ENCODE measurements at places on chromosomes 4 and X. TPM values are rescaled to one million over a fixed set of nuclear protein-coding genes. Genes with fewer than 3 reads are reported as not detected.
A peak's percentile ranks its signal among the peaks of the same experiment; 100 is the strongest.

NIPAL1 gene
- total RNA-seq: 3.8 TPM

VEGFC gene
- 24.2 TPM for total RNA-seq

ANOS1 gene
- total RNA-seq: 15.3 TPM

USP51 gene
- total RNA-seq: 2.2 TPM

HTN3 gene
- total RNA-seq: not detected

TEX13D gene
- not detected for total RNA-seq

SPANXA1 gene
- total RNA-seq: not detected

TLR10 gene
- not detected for total RNA-seq

FSTL5 gene
- 0.34 TPM for total RNA-seq

LRRC66 gene
- total RNA-seq: 0.50 TPM

DNA sequence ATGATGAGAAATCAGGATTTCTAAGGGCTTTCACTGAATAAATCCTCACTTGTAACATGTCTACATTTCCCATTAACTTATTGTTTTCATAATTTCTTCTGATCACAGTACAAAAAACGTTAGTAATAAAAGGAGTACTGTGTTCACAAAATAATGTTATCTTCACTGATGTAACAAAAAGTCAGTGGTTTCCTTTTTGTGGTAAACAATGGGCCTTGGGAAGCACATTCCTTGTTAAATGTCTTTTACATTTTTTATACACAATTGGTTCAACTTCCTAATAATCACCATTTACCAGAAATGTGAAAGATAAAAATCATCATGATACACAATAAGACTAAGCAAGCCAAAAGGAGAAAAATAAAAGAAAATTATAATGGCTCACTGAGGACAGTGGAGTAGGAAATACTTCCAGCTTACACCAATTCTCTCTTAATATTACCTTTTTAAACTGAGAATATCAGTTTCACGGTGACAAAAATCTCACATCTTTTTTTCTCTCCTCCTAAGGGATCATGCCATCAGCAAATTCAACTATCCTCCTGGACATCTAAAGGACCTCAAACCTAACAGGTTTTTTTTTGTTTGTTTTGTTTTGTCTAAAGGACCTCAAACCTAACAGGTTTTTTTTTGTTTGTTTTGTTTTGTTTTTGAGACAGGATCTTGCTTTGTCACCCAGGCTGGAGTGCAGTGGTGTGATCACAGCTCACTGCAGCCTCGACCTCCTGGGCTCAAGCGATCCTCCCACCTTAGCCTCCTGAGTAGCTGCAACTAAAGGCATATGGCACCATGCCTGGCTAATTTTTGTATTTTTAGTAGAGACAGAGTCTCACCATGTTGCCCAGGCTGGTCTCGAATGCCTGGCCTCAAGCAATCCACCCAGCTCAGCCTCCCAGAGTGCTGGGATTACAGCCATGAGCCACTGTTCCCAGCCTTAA lies 57.3 kb downstream of the FRYL start:
- DNase-seq: peak; percentile 72

DNA sequence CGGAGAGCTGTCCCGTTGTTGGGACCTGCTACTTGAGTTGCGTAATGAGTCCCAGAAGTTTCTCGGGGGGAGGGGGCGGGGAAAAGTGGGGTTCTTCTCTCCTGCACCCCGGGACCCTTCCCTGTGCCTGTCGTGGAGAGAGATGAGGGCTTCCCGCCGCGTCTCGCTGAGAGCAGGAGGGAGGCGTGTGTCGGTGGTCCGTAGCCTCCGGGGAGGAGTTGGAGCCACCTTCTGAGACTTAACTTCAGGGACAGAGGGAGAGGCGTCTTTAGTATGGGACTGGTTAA lies 698 bp downstream of the AFF1 start:
- DNase-seq: no peak

- no peak for DNase-seq
Measured at GRCh38 chr4:2259541-2260343, 2.2 kb downstream of the MXD4 start.

- DNase-seq: no peak
Measured at GRCh38 chr4:152705903-152706302, 26.1 kb upstream of the TMEM154 start.

GRCh38 chr4:113112338-113112978 lies 63.0 kb downstream of the ANK2 start:
- no peak for DNase-seq

- peak; percentile 4 for DNase-seq
Measured at GRCh38 chr4:14415146-14415545, 587.1 kb upstream of the CPEB2 start.

DNA sequence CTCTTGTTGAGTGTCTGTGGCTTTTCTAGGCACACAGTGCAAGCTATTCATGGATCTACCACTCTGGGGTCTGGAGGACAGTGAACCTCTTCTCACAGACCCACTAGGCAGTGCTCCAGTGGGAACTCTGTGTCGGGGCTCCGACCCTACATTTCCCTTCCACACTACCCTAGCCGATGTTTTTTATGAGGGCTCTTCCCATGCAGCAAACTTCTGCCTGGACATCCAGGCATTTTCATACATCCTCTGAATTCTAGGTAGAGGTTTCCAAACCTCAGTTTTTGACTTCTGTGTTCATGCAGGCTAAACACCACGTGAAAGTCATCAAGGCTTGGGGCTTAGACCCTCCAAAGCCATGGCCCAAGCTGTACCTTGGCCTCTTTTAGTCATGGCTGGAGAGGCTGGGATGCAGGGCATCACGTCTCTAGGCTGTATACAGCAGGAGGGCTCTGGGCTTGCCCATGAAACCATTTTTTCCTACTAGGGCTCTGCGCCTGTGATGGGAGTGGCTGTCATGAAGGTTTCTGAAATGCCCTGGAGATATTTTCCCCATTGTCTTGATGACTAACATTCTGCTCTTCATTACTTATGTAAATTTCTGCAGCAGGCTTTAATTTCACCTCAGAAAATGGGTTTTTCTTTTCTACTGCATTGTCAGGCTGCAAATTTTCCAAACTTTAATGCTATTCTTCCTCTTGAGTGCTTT lies 249.8 kb upstream of the CPEB2 start:
- no peak for DNase-seq

DNA sequence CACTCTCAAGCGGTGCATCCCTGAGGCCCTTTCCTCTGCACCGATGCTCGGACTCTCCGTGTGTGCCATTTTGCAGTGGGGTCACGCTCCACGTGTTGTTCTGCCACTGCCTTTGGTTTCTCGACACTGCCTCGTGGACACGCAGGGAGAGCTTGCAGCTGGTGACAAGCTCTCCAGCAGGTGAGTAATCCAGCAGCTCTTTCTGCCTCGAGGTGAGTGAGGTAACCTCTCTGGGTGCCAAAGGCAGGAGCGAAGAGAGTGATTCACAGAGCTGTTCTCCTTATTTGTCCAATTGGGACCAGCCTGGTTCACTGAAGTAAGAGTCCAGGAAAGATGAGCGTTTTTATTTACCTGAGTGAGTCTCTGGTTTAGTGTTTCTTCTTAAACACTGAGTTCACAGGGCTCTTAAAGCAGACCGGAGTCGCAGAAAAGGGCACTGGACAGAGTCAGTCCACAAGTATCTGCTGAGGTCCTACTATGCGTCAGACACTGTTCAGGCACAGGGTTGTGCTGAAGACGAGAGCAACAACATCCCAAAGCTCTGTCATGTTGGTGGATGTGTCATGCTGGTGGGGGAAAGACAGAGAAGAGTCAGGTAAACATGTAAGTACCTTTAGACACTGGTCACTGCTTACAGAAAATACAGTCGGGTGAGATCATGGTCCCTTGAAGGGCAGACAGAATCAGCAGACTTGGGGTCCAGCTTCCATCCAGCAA lies 61.8 kb downstream of the FHDC1 start:
- no peak for DNase-seq

DNA sequence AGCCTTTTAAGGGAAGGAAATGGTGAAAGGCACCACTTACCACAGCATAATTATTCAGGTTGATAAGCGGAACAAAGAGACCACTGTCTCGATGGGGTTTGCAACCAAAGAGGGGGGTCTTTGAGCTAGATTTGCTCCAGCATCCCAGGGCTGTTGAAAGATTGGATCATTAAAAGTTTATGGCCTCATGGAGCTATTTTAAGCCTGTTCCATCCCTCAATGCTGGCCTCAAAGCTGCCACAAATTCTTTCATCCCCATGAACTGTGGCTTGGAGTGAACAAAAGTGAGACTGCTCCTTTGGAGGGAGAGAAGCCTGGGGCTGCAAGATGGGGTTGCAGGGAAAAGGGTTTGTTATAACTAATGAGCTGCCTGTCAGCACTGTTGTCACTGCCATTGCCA lies 209.8 kb downstream of the RTL9 start:
- peak; percentile 42 for DNase-seq

DNA sequence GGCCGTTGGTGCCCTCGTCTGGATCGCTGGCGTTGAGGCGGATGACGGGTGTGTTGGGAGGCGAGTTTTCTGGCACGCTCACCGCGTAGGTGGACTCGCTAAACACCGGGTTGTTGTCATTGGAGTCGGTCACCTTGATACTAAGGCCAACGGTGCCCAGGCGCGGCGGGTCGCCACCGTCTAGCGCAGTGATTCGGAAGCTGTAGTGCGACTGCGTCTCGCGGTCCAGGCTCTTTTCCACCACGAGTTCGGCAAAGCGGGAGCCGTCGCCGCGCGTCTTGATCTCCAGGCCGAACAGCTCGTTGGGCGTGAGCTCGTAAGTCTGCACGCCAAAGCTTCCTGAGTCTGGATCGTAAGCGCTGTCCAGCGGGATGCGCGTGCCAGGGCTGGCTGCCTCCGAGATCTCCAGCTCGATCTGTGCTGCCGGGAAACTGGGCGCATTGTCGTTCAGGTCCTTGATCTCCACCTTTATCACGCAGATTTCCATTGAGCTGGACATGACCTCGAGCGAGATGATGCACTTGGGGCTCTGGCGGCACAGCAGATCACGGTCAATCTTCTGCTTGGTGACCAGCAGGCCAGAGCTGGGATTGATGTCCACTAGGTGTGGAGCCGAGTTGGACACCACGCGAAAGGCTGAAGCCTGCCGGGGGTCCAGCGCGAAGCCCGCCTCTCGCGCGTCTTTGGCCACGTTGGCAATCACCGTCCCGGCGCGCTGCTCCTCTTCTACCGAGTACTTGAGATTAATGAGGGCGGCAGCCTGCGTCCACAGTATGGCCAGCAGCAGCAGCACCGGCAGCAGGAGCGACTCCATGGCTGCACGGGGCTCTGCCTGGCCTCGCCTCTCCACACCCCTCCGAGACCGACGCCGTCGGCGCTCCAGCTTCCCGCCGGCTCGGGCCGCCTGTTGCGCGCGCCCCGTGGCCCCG lies 2.0 kb downstream of the PCDH19 start:
- no peak for DNase-seq

DNA sequence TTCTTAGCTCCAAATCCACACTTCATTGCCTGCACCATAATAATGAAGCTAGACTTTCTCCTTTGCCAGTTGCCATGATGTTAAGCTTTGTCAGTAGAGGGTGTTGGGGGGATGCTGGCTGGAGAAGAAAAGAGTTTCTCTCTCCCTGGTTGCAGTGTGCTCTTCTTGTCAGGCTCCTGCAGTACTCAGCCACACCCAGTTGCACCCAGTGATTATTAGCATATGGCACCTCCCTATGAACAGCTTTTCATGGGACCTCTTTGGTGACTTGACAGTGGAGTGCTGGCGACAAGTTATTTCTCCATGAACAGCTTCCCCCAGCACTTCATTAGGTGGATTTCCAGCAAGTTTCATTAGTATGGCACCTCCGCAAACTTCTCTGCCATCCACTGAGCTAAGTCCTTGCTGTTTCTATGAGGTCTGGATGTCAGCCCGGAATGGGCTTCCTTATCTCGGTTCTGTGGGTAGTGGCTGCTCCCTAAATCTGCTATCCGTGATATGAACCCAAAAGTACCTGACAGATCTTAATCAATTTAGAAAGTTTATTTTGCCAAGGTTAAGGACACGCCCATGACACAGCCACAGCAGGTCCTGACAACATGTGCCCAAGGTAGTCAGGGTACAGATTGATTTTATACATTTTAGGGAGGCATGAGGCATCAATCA lies 18.8 kb upstream of the OTUD4 start:
- no peak for DNase-seq

DNA sequence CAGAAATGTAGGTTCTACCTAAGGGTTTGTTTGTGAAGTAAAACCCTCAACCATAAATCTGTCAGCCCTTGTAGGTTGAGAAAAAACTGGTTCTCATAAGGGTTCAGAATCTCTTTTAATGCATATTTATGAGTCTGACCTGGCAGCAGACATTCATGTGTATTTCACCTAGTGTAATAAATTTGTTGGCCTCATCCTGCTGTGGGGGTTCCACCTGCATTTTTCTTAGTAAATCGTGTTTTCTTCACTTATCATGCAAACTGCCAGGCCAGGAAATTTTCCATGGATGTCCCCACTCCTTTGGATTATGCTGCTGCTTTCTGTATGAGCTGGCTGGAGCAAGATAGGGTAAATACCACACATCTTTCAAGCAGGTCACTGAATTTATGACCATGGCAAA lies 42.4 kb downstream of the KLHL13 start:
- DNase-seq: peak; percentile 3

DNA sequence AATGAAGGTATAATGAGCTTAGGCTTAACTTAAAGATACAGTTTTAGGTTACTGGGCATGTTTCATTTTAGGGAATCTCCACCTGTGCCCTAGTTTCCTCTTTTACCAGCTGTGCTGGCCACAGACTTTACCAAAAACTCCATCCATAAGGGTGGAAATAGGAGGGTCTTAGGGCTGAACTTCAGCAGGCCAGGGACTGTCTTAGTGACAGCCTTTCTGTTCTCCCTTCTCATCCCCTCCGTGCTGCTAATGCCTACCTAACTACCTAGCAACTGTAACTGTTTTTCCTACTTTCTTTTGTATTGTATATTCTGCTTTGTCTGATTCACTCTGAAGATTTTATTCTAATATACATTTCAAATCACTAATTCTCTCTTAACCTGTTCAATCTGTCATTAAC lies 1375.3 kb downstream of the PCDH18 start:
- no peak for DNase-seq

DNA sequence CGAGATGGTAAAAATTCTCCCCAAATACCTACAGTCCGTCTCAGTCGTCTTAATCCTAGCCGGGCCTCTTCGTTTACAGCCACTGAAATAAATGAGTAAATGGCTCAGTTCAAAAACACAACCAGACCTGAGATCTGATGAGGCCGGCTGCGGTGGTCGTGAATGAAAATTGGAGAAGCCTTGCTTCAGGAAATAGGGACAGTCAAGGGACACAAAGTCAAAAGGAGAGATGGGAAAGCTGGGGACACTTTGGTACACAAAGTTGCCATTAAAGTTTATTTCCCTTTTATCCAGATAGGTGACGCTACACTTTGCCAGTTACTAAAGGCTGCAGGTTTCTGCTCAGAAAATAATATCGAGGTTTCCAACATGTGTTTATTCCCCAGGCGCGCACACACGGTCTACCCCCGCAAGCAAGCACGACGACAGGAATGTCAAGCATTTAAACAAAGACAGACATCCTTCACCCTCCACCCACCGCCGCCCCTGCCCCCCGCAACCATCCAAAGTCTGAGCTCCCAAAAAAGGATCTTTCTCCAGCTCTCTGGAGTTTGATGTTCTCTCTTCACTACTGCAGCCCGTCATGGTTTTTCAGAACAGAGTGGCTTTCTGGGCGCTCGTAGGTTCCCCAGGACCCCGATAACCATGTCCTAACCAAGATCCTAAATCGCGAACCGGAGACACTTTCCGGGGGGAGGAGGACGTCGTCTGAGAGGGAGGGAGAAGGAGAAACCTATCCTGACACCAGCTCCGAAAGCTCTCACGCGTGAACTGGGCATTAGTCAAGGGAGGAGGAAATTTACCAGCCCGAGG lies 1.3 kb upstream of the PCDH7 start:
- peak; percentile 51 for DNase-seq
